ENCODE measurements at places on chromosomes 1 and 21.

DNA sequence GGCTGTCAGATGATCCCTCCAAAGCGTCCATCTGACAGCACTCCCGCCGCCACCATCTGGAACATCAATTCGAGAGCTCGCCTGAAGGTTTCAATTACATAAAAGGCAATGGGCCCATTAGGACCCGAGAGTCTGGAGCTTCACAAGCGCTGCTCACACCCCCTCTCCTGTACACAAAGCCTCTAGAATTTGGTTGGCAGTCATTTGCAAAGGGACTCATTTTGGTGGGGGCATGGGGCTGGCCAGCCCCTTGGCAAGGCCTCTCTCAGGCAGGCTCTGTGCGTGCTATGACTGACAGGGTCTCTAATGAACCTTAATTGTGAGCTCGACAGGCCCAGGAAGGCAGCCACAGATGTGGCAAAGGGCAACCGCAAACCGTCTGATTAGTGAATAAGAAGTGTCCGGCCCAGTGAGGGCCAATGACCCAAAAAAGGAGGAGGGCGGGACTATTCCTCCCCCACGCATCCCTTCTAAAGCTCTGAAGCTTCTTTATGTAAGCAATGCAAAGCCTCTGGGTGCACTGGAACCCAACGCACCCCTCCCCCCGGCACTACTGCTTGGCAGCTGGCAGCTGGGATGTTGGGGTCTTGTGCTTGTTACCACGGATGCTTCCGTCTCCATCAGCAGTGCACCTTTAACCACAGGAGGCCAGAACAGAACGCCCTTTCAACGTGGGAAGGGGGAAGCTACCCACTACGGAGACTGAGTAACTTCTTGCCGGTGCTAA lies 79.4 kb downstream of the CAPZB start:
- no peak for DNase-seq

DNA sequence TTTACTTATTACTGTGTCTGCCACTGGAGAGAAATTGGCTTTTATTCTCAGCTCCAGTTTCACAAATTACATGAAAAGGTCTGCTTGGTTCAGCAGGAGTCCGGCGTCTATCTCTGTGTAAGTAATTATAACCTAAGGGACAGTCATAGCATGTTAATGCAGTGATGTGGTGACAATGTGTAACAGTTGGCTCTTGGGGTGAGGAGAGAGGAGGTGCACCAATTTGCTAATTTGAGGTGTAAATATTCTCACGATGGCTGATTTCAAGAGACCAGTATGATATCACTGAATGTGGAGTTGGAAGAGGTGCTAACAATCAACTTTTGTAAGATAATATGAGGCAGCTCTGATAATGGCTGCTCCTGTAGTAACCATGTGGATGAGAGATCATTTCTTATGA lies 86.1 kb downstream of the CTH start:
- DNase-seq = no peak

GRCh38 chr1:27981145-27981544 lies 21.4 kb downstream of the XKR8 start:
- DNase-seq = no peak

GRCh38 chr1:19068639-19069276 lies 112.3 kb upstream of the IFFO2 start:
- DNase-seq = no peak

GRCh38 chr1:73765551-73766233 lies 432.3 kb downstream of the LRRIQ3 start:
- no peak for DNase-seq

DNA sequence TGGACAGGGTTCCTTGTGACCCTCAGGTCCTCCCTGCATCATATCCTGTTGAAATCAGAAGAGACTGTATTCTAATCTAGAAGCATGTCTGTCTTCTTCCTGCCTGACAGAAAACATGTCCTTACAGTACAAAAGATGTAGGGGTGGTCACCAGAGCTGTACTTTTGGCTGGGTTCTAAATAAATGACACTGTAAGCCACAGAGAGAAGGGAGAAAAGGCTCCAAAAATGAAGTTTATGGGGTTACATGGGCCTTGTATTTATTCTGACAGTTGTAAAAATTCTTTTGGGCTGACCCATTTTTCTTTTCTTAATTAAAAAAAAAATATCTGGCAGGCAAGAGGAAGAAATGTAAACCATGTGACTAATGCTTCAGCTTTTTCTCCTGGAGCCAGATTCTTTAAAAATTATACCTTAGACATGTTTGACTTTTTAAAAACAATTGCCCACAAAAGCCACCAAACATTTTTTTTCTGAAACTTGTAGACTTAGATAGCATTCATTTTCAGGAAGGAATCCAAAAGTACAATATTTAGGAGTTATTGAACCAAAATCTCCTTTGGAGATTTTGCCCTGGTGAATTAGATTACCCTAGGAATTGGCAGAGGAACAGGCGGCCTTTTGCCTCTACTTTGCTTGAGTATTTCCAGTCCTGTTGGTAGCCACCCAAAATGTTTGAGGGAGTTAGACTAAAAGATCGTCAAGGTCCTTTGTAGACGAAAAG lies 17.1 kb downstream of the RGL1 start:
- DNase-seq = no peak

DNA sequence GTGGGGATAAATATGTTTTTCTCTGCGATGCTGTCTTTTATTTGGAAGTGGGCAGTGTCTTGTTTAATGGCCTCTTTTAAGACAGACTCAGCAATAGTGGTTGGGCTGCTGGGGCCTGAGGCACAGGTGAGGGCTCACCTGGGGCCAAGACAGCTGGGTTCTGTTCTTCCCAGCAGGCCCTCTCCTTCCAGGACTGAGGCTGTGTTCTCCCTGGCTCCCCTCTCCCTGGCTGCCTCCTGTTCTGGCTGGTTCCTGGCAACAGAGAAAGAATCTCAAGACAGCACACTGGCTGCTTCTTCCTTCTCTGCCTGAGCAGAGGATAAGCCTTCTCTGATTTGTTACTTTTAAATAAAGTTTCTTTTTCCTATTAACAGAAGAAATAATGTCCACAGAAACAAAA lies 7.4 kb upstream of the GRHL3 start:
- DNase-seq = no peak

GRCh38 chr1:244628789-244629188 lies 24.1 kb upstream of the DESI2 start:
- no peak for DNase-seq

DNA sequence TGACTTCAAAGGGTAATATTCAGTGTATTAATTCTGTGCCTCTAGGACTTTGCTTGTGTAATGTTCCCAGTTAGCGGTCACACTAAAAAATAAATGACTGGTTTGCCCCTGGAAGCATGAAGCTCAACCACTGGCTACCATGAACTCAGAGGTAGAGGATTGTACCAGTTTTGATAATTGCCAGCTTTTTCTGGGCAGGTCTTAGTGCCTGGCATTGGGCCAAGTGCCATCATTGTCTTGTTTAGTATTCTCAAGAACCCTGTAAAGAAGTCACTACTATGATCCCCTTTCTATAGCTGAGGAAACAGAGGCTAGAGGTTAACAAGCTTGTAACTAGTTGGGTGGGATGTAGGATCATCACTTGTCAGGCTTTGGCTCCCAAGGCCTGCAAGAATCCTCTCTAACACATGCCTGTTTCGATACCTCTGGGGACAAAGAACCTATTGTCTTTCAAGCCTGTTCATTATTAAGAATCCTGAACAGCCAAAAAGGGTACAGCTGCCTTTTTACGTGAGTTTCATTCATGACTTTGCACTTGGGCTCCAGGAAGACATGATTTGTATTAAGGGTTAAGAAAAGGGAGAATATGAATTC lies 121.9 kb upstream of the JUN start:
- no peak for DNase-seq

DNA sequence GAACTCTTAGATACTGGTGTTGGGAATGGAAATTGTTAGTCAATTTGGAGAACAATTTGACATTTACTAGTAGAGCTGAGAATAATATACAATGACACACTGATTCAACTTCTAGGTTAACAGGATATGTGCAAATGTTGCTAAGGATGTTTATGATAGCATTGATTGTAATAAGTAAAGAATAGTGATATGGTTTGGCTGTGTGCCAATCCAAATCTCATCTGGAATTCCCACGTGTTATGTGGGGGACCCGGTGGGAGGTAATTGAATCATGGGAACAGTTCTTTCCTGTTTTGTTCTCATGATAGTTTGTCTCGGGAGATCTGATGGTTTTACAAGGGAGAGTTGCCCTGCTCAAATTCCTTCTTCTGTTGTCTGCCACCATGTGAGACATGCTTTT lies 302.4 kb upstream of the TMPRSS15 start:
- no peak for DNase-seq

GRCh38 chr1:187396226-187396625 lies 567.5 kb downstream of the PLA2G4A start:
- DNase-seq = no peak

- no peak for DNase-seq
These were observed 19.5 kb upstream of the ARHGEF10L start for GRCh38 chr1:17520041-17520440.

DNA sequence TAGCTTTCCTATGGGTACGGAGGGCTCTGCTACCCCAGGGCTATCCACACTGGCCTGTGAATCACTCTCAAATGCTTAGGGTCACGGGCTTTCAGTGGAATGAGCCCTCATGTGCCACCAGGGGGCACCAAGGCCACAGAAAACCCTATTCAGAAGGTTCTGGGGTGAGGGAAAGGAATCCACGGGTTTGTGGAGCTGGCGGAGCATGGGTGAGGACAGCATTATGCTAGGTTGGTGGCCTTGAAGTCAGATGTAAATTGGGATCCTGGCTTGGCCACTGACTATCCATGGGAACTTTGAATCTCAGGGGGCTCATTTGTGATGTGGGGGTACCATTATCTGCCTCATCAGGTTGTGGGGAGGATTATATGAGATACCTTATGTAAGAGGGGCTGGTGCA lies 5.1 kb upstream of the LAMTOR5 start:
- DNase-seq = peak; percentile 68

DNA sequence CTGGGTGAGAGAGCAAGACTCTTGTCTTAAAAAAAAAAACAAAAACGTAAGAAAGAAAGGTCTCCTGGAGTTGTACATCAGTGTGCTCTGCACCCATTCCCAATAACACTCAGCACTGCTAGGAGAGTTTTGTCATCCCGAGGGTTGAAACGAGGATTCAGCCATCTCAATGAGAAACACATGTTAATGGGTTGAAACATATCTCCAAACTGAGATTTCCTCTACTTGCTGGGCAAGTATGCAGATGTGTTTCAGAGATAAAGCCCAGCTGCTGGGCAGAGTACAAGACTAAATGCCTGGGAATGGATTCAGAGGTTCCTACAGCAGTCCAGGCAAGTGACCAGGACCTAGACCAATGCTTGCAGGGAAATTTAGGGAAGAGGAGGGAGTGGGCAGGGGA lies 2.6 kb upstream of the MFN2 start:
- no peak for DNase-seq

- no peak for DNase-seq
These were observed 9.1 kb downstream of the OLIG1 start for GRCh38 chr21:33078907-33079582.

GRCh38 chr1:235229868-235230267 lies 68.8 kb upstream of the RBM34 start:
- DNase-seq = no peak

DNA sequence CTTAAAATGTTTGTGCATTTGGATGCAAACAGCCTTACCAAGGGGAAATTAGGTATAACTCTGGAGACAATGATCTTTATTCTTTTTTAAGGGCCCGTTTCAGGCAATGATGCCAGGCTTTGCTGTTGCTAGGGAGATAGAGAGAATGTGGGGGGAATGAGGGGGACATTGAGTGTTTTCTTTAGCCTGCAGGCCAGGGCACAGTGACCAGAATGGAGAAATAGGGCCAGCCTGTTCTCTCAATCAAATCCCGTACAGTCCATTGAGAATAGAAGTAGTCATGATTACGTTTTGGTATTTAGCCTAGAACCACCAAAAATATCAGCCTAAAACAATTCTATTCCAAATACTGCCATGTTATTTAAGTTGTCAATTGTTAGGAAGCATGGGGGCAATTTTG lies 49.0 kb downstream of the RGS7 start:
- DNase-seq = no peak

DNA sequence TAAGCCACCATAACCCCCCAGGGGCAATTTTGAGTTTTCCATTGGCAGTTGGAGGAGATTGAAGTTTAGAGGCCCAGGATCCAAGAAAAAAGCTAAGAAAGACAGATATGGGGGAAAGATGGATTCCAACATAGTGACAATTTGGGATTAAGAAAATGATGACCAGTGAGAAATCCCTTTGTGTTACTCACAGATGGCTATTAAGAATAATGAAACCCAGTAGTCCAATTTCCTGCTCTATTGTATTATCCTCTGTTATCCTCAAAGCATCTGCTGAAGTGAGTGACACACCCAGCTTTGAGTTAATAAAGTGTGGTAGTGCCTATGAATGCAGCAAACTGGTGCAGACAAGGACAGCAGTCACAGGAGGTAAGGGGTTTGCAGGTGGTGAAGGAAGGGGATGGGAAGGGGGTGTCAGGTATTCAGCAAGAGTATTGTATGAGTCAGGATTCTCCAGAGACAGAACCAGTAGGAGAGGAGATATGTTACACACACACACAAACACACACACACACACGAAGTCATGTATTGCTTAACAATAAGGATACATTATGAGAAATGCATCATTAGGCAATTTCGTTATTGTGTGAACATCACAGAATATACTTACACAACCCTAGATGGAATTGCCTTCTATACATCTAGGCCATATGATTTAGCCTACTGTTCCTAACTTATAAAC lies 112.4 kb upstream of the VANGL1 start:
- DNase-seq = no peak

GRCh38 chr1:11151826-11152612 lies 37.1 kb upstream of the ANGPTL7 start:
- no peak for DNase-seq

DNA sequence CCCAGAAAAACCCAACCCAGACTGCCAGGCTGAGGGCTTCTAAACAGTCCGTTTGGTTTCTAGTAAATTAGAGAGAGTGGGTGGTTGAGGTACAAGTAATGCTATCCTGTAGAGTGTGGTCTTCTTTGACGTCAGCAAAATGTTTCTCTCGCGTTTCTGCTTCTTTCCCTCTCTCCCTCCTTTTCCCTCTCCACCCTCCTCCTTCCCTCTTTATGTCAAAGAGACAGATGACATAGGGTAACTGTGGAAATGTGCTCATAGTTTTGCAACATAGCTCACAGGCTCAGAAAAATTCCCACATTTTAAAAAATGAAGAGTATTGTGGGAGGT lies 158.3 kb downstream of the TOMM20 start:
- no peak for DNase-seq

- no peak for DNase-seq
These were observed 38.8 kb downstream of the CDCP2 start for GRCh38 chr1:54114001-54114400.

GRCh38 chr1:173823781-173824314 lies 625 bp upstream of the DARS2 start:
- no peak for DNase-seq

Data from activated naive CD4-positive, alpha-beta T cell treated with anti-CD3 and anti-CD28 coated beads, Interleukin-2, amount 50 U/mL, for 16 hours (primary cell).